Endothelial cell (in vitro differentiated cells): ENCODE measurements at places on chromosomes 1 and 21.

DNA sequence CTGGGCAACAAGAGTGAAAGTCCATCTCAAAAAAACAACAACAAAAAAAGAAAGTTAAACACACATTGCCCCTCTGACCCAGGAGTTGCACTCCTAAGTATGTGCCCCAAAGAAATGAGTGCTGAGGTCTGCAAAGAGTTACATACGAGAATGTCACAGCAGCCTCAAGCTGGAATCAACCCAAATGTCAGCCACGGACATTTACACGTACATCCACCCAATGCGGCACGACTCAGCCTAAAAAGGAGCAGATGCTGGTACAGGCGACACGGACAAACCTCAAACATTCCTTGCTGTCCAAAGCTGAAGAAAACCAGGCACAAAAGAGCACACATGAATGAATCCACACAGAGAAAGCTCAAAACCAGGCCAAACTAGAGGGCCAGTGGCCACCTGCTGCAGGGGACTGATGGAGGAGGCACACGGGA, 46.8 kb upstream of the ECE1 start:
- no peak for DNase-seq

GRCh38 chr1:100891380-100891779, 3.3 kb downstream of the EXTL2 start:
- no peak for DNase-seq

DNA sequence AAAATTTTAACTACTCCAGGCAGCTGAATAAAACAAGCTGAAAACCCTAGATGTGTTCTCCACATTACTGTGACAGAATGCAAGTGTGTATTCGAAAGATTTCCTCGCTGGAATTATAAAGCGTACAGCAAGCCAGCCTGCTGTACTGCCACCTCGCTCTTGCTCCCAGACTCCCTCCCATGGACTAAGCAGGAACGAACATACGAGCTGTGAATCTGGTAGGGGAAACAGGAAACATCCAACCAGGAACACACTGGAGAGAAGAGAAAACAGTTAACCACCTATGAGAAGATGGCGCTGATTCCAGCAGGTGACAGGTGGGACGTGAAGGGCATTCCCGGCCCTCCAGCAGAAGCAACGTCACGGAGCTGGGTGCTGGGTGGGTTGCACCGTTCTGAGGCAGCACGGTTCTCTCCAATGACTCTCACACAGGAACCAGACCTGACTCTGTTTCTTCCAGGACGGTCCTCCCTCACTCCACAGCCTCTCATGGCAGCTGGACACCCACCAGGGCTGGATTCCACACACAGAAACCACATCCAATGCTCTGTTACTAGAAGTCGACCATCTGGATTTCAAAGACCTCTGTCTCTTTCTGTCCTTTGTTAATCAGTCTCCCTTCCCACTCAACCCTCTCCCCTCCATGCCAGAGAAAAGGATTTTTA, 219.2 kb downstream of the RERE start:
- peak; percentile 34 for DNase-seq

GRCh38 chr1:246587606-246588005, 21.4 kb downstream of the CNST start:
- DNase-seq = no peak

DNA sequence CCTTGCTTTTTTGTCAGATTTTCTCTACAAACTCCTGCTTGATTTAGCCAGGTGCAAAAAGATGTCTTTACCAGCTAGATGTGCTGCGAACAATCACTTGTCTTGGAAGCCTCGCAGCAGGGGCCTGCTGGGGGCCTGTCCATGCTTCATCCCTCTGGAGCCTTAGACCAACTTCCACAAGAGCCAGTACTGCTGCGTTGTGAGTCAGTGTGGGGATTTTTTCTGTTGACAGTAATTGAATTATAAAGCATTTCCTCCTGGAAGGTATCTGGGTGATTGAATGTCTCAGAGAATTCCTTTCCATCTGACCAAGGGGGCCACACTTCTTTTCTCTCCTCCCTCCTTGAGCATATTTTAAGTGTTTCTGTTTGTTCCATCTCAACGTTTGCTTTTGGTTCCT, 40.4 kb upstream of the LDLRAP1 start:
- DNase-seq = no peak
